ENCODE measurements at places on chromosomes 16 and 17.

GRCh38 chr17:65109990-65110680, 27.0 kb upstream of the RGS9 start:
- no peak for DNase-seq

GRCh38 chr17:55430541-55431288, 9.1 kb upstream of the MMD start:
- no peak for DNase-seq

DNA sequence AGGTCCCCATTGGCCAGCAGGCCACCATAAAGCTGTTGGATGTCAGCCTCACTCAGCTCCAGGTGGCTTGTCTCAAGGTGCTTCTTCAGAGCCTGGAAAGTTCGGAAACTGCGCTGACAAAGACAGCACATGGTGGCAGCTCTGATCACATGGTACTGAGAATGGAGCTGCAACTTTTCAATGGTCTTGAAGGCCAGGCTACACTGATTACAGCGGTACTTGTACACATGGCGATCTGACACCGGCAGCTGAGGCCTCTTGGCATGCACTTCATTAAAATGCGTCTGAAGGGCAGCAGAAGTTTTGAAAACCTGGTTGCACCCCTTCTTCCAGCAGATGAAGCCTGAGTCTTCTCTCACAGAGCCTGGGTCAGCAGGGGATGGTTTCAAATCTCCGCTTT, 249.7 kb downstream of the ZFHX3 start:
- no peak for DNase-seq

GRCh38 chr17:19574956-19575355, 41.3 kb downstream of the SLC47A1 start:
- no peak for DNase-seq

- no peak for DNase-seq
Measured at GRCh38 chr17:60743799-60744198, 66.1 kb downstream of the BCAS3 start.

GRCh38 chr16:13077816-13078215, 176.4 kb downstream of the SHISA9 start:
- DNase-seq = no peak

GRCh38 chr17:14070344-14070984, 1.2 kb downstream of the COX10 start:
- no peak for DNase-seq

- no peak for DNase-seq
Measured at GRCh38 chr16:66858740-66859396, 14.7 kb downstream of the CA7 start.

GRCh38 chr17:28705728-28706334, 5.9 kb downstream of the PROCA1 start:
- no peak for DNase-seq

DNA sequence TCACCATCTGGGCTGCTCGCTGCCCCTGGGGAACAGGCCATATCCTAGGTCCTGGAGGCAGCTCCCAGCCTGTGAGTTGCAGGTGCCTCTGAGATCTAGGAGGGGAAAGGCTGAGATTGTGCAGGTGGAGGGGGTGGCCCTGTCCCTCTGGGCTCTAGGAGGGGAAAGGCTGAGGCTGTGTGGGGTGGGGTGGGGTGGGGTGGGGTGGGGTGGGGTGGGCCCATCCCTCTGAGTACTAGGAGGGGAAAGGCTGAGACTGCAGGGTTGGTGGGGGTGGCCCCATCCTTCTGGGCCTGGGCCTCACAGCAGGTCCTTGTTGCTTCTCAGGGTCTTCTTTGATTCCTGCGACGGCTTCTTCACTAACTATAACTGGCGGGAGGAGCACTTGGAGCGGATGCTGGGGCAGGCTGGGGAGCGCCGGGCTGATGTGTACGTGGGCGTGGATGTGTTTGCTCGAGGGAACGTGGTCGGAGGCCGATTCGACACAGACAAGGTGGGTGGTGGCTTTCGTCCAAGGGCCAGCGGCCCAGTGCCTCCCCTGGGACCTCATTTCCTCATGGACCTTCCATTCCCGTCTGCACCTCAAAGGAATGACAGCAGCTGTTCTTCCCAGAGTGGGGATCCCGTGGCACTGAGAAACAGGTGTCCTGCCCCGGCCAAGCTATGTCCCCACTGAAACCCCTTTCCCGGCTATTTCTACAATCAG, 7.1 kb downstream of the ENGASE start:
- DNase-seq = no peak

DNA sequence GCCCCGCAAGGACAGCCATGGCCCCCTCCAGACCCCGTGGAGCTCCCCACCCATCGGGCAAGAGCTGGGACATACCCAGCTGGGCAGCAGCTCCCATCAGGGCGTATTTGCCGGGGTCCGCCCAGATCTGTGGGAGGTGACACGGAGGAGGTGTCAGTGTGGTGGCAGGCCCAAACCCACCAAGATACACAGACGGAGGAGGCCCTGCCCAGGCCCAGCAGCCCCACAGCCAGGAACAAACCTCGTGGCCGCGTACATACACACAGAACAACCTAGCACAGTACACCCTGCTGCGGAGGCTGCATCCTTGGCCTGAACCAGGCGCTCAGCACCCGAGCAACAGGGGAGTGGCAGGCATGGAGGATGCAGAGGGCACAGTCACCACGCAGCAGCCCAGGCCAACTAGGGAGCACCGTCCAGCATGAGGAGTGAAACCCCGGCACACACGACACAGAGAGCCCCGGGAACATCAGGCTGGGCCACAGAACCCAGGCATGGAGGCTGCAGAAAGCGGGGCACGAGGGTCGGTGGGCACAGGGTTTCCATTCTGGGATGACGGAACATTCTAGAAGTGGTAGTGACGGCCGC, 4.9 kb upstream of the CCDC154 start:
- no peak for DNase-seq

DNA sequence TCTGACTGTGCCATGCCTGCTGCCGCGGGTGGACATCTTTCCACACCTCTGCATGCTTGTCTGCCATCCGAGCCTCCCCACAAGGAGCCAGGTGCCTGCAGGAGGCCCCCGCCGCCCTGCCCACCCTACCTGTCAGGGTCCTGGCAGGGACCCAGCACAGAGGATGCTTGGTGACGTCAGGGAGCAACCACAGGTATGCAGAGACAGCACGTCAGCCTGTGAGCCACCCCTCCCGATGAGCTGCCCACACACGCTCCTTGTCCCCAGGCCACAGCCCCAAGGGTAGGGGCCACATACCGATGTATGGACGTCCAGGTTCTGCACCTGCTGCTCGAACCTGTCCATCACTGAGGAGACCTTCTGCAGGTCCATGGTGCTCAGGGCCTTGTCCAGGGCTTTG, 10.6 kb downstream of the CHMP1A start:
- no peak for DNase-seq

GRCh38 chr16:84823484-84823883, 3.7 kb downstream of the CRISPLD2 start:
- no peak for DNase-seq

- no peak for DNase-seq
Measured at GRCh38 chr17:35931794-35932425, 1.3 kb upstream of the RDM1 start.

DNA sequence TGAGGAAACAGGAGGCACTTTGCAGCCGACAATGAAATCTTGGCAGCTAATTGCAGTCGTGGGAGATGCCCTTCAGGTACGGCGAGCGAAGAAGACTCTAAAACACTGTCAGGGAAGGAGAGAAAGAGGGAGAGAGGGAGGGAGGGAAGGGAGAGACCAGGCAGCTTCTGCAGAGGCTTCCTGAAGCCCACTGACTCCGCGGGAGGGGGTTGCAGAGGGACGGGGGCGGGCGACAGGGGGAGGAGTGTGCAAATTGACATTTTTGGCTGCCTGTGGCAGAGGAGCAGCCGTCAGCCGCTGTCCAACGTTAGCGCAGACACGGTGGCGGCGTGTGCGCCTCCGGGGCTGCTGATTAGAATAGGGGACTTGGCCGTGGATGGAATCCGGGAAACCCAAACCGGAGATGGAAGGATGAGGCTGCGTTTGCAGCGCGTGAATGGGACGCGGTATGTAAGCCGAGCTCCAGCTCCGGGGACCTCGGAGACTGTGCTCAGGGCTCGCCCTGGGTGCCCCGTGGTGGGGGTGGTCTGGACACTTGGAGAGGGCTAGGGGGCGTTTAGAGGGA, 849.1 kb upstream of the RBFOX1 start:
- DNase-seq = no peak

GRCh38 chr16:74657870-74658642, 8.6 kb downstream of the RFWD3 start:
- DNase-seq = no peak

- DNase-seq = no peak
Measured at GRCh38 chr17:18248811-18249210, 9.7 kb downstream of the FLII start.

DNA sequence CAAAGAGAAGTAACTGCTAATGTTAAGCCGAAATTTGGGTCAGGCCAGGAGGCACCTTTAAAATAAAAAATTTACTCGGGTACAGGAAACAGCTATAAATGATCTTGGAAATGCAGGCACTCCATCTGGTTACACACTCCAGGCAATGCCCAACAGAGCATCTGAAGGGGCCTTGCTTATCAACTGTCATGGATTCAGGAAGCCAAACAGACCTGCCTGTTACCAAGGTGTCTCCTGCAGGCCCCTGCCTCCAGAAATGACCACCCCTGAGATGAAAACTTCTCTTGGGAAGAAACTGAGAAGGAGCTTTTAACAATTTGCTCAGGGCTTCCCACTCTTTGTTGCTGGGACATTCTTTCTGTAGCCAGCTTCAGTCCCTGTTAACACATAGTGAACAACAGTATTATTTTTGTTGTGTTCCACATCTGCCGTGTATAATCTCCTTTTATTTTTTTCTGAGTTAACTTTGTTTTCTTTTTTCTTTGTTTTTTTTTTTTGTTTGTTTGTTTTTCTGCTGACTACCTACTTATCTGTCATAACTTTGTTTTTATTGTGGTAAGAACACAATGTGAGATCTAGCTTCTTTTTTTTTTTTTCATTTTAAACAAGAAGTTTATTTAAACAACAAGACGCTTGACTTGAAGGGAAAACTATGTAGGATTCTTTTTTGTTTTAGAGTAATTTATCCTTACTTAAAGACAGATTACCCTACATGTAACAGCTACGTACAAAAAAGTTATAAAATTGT, 18.7 kb upstream of the ATP5MC1 start:
- DNase-seq = no peak

DNA sequence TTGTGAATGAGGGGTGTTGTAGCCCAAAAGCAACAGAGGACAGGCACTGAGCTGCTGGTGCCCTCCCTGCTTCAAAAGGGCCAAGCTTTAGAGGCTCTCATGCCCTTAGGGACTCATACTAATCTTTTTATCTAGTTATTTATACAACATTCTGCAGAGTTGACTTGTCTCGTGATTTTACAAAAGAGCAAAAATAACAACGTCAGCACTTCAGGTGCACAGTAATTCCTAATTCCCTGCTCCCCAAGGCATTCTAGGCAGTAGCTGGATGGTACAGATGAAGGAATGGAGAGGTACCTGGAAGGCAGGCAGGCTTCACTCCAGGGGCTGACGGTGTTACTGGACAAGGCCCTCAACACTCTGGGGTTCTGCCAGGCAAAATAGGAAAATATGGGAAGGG, 406.7 kb upstream of the CCL2 start:
- no peak for DNase-seq

GRCh38 chr17:48791128-48792032, 25.6 kb downstream of the TTLL6 start:
- DNase-seq = peak; percentile 30

GRCh38 chr17:64005734-64006167, 7.6 kb downstream of the PRR29 start:
- DNase-seq = no peak

GRCh38 chr17:62916684-62917571, 49.1 kb upstream of the TANC2 start:
- no peak for DNase-seq

DNA sequence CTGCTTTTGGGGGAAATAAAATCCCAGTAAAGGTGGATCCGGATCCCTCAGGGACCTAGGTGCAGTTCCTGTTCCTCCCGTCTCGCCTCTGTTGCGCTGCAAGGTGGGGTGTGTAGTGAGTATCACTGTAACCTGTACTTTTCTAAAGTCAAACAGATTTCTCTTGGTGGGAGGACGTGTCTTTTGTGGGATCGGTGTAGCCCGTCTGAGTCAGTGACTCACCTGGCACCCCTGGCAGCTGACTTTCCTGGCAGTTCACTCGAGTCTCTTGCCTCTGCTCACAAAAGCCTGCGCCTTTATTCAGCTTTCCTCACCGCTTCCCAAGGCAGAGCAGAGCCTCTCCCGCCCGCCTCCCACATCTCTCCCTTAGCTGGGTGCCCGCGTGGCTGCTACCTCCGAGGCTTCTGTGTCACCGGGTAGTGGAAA, 85.7 kb downstream of the CMIP start:
- DNase-seq = no peak

DNA sequence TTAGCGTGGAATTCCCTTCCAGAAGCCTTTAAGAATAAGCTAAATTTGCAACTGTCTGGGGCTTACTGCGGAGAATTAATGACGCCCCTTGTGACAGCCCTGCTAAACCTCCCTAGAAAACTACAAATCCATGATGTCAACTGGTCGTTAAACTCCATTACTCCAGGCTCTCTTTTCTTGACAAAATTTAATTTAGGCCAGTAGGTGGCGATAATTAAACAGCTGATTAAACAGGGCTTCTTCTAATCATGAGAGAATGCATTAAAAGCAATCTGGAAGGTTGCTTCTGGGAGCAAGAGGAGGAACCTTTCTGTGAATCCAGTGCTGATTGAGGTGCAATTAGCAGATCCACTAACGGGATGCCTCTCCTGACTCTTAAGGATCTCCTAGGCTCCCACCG, 8.1 kb upstream of the NLRP1 start:
- DNase-seq = no peak

DNA sequence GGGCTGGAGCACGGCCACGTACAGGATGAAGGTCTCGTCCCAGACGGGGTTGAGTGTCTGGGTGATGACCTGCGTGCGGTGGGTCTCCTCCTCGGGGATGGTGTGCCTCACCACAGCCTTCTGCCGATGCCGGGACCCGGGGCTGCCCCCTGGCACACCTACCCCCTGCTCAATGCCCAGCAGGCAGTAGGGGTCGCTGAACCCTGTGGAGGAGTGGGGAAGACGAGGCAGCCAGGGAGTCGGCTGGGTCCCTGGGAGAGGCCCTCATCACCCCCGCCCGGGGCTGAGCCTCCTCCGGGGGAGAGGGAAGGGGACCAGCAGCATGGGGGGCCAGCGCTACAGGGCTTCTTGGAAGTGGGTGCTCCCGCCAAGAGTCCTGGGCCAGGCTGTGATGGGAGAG, 1.8 kb downstream of the UNC13D start:
- DNase-seq = no peak

GRCh38 chr17:57587193-57587969, 157.7 kb downstream of the CCDC182 start:
- no peak for DNase-seq

- DNase-seq = no peak
Measured at GRCh38 chr16:53839150-53839549, 135.2 kb downstream of the FTO start.

GRCh38 chr17:17724307-17725010, 43.2 kb downstream of the RAI1 start:
- DNase-seq = peak; percentile 44

- DNase-seq = no peak
Measured at GRCh38 chr17:49862781-49863331, 15.0 kb upstream of the TAC4 start.

Data from activated naive CD8-positive, alpha-beta T cell treated with anti-CD3 and anti-CD28 coated beads, Interleukin-2, amount 50 U/mL, for 24 hours (primary cell).